ENCODE measurements at places on chromosomes 5 and 9. TPM values are rescaled to one million over a fixed set of nuclear protein-coding genes. Genes with fewer than 3 reads are reported as not detected.

HTR1A gene
- not detected for total RNA-seq

KLHL9 gene
- 13.3 TPM for total RNA-seq

NFIL3 gene
- total RNA-seq, result 31.8 TPM

CAVIN4 gene
- 22.7 TPM for total RNA-seq

SLC6A7 gene
- not detected for total RNA-seq

RELL2 gene
- 2.0 TPM for total RNA-seq

SLC6A3 gene
- not detected for total RNA-seq

FOXD4 gene
- total RNA-seq, result 0.19 TPM

DNA sequence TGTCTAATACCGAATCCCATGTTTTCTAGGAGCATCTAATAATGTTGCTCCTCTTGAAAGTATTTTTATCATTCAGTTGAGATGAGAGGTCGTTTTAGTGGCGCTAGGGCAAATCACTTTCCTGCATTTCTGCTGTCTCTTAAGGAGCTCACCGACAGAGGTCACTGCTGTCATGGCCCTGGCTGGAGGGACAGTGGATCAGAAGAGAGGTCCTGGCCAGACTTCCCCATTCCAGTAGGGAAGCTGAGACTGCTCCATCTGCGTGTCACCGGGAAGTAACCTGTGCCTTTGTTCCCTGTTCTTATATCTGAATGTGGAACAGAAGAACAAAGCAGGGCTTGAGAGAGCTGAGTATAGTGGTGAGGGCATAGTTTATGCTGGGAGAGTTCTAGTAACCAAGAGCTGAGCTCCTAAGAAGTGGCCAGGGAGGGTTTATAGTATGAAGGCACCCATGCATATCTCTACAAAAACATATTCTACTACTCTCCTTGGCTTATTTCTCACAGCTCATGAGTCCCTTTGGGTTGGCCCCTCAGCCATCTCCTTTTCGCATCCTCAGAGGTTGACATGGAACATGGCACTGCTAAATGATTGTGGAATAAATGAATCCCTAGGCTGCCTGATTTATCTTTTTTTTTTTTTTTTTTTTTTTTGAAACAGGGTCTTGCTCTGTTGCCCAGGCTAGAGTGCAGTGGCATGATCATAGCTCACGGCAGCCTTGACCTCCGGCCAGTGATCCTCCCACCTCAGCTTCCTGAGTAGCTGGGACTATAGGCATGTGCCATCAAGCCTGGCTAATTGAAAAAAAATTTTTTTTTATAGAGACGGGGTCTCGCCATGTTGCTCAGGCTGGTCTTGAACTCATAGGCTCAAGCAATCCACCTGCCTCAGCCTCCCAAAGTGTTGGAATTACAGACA is 27.2 kb downstream of the ATP6V0E1 start:
- DNase-seq, result peak; percentile 55

GRCh38 chr5:4384649-4385048 is 755.5 kb upstream of the ADAMTS16 start:
- DNase-seq, result no peak

- no peak for DNase-seq
Measured at GRCh38 chr5:56327809-56328208, 94.7 kb upstream of the ANKRD55 start.

DNA sequence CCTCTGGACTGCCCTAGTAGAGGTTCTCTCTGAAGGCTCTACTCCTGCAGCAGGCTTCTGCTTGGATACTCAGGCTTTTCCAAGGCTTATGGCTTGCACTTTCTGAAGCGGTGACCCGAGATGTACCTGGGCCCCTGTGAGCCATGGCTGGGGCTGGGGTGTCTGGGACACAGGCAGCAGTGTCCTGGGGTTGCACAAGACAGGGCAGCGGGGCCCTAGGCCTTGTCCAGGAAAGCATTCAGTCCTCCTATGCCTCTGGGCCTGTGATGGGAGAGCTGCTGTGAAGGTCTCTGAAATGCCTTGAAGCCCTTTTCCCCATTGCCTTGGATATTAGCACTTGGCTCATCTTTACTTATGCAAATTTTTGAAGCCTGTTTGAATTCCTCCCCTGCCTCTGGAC is 192.2 kb downstream of the YTHDC2 start:
- DNase-seq, result no peak

GRCh38 chr5:1068204-1068894 is 43.5 kb downstream of the SLC12A7 start:
- DNase-seq, result peak; percentile 68

- DNase-seq, result peak; percentile 65
Measured at GRCh38 chr5:179558932-179559283, 8.6 kb downstream of the RUFY1 start.

GRCh38 chr5:431001-431710 is 11.8 kb upstream of the EXOC3 start:
- peak; percentile 79 for DNase-seq

DNA sequence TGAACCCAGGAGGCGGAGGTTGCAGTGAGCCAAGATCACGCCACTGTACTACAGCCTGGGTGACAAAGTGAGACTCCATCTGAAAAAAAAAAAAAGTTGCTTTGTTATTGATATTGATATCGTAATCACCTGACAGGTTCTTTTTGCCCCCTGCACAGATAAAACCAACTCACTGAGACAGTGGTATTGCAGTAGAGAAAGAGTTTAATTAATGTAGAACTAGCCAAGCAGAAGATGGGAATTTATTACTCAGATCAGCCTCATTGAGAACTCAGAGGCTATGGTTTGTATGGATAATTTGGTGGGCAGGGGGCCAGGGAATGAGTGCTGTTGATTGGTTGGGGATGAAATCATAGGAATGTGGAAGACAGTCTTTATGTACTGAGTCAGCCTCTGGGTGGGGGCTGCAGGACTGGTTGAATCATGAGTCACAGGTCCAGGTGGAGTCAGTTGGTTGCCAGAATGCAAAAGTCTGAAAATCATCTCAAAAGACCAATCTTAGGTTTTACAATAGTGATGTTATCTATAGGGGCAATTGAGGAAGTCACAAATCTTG is 35.8 kb upstream of the MEGF10 start:
- no peak for DNase-seq

- no peak for DNase-seq
Measured at GRCh38 chr5:9928326-9928725, 298.2 kb upstream of the TAS2R1 start.

DNA sequence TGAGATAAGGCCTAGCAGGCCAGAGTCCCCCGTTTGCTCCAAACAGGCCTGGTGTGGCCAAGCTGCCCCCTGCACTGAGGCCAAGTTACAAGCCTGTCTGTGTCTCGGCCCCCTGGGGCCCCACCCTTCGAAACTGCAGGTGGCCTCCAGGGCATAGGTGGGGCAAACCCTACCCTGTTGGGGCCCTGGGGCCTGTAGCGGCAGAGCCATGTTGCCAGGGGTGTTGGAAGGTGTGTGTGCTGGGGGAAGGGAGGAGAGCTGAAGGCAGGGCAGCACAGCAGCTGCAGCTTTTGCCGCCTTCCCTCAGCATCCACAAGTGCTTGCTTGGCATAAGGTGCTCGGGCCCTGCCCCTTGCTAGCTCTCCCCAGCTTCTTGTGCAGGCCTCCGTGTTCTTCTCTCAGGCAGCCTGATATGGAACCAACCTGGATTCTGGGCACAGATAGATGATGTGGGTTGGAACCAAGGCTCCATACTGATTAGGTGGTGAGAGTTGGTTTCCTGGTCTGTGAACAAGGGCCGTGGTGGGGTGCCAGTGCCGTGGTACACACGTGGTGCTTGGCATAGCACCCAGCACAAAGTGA is 12.7 kb downstream of the IRF1 start:
- no peak for DNase-seq

- no peak for DNase-seq
Measured at GRCh38 chr9:100637787-100638186, 59.9 kb downstream of the CAVIN4 start.

DNA sequence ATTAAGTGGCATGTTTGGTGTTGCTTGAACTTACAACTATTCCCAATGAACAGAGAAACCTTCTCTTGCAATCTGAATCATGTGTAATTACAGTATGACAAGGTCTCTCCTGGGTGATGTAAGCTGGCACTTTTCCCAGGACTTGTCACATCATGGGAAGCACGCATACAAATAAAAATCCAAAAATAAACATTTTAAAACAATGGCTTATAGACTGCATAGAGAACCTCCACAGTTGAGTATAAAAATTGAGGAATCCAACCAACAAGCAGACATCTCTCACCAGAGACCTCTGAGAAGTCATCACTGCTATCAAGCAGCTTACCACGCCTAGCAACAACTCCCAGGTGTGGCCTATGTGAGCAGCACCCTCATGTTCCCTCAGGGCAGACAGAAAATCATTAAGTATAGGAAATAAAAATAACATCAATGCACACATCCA is 3.9 kb downstream of the MLLT3 start:
- DNase-seq, result no peak

DNA sequence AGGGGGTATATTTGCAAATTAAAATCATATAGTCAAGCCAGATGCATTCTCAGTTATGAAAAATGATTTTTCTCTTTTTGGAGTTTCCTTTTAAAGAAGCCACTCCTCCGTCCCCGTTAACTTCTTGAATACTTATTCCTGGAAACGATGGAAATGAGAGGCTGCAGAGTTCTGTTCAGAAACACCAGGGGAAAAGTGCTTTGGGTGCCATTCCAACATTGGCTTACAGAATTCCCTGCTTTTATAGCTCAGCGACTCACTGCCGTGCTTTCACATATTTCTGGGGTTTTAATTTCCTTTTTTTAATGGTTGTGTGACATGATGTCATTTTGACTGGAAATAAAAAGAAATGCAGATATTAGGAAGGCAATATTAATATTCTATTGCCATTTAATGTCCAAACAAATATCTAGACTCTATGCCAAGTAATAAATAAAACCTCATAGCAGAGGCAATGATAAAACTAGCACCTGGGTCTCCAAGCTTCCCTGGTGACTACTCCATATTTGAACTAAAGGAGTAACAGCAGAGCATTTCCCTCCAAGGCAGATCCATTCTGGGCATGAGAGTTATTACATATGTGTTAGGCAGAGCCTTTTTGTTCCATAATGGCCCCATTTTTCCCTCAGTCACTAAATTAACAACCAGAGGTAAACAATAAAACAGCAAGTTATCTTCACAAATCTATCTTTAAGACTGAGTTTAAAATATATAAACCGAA is 363.4 kb downstream of the EBF1 start:
- no peak for DNase-seq

DNA sequence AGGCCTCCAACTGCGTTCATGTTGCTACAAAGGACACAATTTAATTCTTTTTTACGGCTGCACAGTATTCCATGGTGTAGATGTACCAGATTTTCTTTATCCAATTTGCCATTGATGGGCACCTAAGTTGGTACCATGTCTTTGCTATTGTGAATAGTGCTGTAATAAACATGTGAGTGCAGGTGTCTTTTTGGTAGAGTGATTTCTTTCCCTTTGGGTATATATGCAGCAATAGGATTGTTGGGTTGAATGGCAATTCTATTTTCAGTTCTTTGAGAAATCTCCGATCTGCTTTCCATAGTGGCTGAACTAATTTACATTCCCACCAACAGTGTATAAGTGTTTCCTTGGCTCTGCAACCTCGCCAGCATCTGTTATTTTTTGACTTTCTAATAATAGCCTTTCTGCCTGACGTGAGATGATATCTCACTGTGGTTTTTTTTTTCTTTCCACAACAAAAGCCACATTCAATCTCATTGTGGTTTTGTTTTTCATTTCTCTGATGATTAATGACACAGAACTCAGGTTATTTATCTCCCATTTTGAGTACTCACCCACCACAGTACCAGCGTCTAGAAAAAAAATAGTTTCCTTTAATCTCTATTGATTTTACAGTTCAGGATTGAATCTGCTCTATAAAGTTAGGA is 21.9 kb downstream of the ARRDC3 start:
- no peak for DNase-seq

GRCh38 chr5:133675376-133676154 is 63.2 kb upstream of the FSTL4 start:
- DNase-seq, result no peak

GRCh38 chr5:42570966-42571960 is 148.0 kb downstream of the GHR start:
- no peak for DNase-seq

DNA sequence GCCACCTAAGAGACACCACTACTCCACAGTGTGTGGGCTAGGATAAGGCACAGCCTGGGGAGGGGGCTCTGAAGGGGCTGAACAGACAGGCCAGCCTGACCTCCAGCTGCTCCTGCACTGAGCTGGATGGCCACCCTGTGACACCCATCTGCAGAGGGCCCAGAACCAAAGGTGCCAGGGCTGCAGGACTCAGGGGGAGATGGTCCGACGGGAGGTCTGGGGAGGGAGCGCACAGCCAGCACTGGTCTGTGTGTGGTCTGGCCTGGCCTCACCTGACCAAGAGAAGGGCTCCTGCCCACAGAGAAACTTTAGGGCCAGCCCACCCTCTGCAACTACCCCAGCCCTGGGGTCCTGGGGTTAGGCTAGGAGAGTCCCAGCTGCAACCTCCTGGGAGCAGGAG is 789 bp downstream of the LTC4S start:
- DNase-seq, result peak; percentile 62

DNA sequence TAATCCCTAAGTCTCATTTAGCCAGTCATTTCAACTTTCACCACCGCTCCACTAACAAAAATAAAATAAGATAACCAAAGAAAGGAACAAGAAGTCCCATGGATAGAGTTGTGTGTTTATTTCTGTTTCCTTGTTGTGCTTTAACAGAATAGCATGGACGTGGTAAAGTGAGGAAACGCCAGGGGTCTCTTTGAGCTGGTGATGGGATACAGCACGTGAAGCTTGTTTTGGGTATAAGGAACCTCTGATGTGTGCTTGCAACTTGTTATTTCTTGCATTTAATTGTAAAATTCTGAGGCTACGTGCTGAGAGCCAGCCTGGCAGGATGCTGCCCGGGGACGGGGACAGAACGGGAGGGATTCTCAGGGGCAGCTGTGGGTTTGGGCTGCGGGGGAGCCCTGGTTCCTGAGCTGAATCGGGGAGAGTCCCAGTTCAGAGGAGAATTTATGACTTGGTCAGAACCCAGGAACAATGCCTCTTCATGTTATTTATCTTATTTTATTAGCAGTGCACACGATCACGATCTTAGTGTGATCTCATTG is 63.4 kb downstream of the ANKRD33B start:
- no peak for DNase-seq

GRCh38 chr9:135818718-135819475 is 88.4 kb downstream of the CAMSAP1 start:
- no peak for DNase-seq

DNA sequence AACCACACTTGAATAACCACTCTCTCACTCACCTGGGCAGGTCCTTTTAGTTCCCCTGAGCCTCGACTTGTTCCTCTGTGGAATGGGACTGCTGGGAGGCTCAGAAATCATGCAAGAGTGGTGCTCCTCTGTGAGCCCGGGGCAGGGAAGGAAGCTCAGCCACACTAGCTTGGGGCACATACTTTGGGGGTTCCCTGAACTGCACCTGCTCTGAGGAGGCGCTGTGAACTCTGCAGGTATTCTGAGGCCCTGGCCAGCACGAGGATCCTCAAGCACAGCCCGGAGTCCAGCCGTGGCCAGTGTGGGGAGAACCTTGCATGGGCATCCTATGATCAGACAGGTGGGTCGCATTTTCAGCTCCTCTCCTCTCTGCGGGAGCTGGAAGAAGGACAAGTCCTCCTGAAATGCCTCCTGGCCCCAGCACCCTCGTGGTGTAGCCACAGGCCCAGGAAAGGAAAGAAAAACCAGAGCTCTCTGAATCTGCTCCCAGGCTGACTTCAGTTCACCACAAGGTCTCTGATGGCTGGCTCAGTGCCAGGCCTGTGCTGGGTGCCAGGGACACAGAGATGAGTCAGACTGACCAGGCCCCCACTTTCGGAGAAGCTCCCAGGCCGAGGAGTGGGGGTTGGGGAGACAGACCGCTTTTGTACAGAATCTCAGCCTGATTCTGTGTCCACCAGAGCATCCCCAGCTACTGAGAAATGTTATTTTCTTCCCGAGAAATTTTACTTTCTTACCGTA is 11.9 kb downstream of the GLIPR2 start:
- DNase-seq, result peak; percentile 99
